ENCODE measurements at places on chromosomes 4 and X. TPM values are rescaled to one million over a fixed set of nuclear protein-coding genes. Genes with fewer than 3 reads are reported as not detected.

The LONRF3 gene
- 0.67 TPM for polyA plus RNA-seq

The DOCK11 gene
- 11.4 TPM for polyA plus RNA-seq

The AMTN gene
- polyA plus RNA-seq = not detected

The ARSJ gene
- polyA plus RNA-seq = 3.6 TPM

The ADGRG2 gene
- polyA plus RNA-seq = not detected

The RNF128 gene
- polyA plus RNA-seq = 18.4 TPM

The HERC6 gene
- 7.4 TPM for polyA plus RNA-seq

The NHS gene
- 3.1 TPM for polyA plus RNA-seq

The EGF gene
- 72.8 TPM for polyA plus RNA-seq

The ZAR1 gene
- not detected for polyA plus RNA-seq
